Inflammatory macrophage treated with lipopolysaccharide for 1 hour (primary cell): ENCODE measurements at places on chromosomes 3 and 15.
A peak's percentile ranks its signal among the peaks of the same experiment; 100 is the strongest.

DNA sequence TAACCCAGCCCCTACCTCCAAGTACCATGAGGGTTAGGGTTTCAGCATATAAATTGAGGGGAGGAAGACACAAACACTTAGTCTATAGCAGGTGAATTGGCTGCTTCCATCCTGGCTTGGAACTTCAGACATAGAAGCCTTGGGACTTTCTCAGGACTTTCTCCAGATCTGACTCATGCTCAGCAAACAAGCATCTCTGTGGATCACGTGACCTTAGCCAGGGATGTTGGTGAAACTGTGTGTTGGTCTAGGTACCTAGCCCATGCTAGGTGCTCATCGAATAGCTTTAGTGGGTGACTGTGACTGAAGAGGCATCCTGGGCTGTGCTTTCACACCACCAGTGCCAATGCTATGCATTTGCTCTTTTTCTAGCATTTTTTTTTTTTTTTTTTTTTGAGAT is 58.9 kb downstream of the CD47 start:
- peak; percentile 37 for DNase-seq

GRCh38 chr3:54191220-54191619 is 68.9 kb downstream of the CACNA2D3 start:
- DNase-seq, result no peak

- DNase-seq, result no peak
Measured at GRCh38 chr3:138282836-138283235, 46.8 kb downstream of the NME9 start.

- DNase-seq, result no peak
Measured at GRCh38 chr3:43248185-43248583, 38.2 kb upstream of the SNRK start.

- no peak for DNase-seq
Measured at GRCh38 chr15:74735305-74735704, 10.0 kb upstream of the CYP1A1 start.

DNA sequence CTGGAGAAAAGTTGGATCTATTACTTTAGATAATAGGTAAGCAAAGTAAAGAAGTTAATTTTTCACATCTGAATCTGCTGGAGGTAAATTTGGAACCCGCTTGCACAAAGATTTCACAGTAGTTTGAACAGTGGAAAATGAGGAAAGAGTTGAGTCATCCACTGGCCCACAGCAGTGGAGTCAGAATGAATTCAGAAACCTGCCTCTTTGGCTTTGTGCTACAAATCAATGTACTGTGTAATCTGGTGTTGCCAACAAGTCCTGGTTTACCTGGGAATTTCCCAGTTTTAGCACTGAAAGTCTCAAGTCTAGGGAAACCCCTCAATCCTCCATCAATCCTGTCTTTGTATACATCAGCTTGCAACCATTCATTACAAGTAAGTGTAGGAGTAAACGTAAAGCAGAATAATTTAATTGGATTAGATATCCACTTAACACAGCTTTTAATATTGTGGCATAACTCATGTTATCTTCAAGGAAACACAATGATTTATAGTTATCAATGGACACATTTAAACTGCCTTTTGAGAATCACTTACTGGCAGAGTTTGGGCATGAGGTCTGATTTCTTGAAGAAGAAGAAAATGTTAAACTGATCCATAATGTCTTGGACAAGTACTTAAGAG is 100.6 kb downstream of the DCLK3 start:
- peak; percentile 9 for DNase-seq

DNA sequence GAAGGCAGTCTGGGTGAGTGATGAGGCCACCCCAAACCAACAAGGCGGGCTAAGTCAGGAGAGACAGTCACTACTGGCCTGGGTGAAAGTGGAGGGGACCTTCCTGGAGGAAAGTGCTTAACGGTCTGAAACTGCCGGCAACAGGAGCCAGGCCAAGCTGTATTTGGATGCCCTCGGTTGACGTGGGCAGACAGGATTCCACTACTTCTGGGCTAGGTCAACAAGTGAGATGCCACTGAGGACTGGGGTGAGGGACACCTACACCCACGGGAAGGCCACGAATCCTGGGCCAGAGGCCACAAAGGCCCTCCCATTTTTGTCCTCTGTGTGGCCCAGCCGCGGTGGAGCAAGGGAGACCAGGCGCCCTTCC is 12.3 kb downstream of the SPTBN5 start:
- no peak for DNase-seq

GRCh38 chr3:191360620-191361019 is 30.3 kb upstream of the UTS2B start:
- DNase-seq, result no peak

DNA sequence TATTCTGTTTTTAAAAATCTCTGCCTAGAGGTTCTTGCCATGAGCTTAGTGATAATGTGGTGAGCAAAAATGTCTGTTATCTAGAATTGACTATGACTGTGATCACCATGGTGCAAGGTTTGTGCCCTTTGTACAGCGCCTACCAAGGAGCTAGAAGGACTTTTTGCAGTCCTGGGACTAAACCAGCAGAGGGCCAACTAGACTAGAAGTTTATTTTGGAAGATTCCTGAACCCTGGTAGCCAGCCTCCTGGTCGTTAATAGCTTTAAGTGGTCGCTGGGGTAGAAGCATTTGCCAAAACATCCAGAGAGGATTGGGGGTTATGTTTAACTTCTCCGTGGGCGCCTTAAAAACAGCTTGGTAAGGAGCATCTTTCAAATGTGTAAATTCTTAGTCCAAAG is 7.8 kb downstream of the SCG5 start:
- peak; percentile 2 for DNase-seq

- DNase-seq, result no peak
Measured at GRCh38 chr3:177764377-177764912, 567.2 kb upstream of the TBL1XR1 start.

GRCh38 chr3:125187599-125187910 is 25.0 kb downstream of the SLC12A8 start:
- DNase-seq, result no peak

- no peak for DNase-seq
Measured at GRCh38 chr3:36714343-36715086, 49.8 kb downstream of the DCLK3 start.

- no peak for DNase-seq
Measured at GRCh38 chr3:11394392-11394791, 122.2 kb downstream of the ATG7 start.

- no peak for DNase-seq
Measured at GRCh38 chr3:56725175-56725574, 42.1 kb upstream of the TASOR start.

- DNase-seq, result no peak
Measured at GRCh38 chr15:38533926-38534325, 30.7 kb downstream of the RASGRP1 start.

DNA sequence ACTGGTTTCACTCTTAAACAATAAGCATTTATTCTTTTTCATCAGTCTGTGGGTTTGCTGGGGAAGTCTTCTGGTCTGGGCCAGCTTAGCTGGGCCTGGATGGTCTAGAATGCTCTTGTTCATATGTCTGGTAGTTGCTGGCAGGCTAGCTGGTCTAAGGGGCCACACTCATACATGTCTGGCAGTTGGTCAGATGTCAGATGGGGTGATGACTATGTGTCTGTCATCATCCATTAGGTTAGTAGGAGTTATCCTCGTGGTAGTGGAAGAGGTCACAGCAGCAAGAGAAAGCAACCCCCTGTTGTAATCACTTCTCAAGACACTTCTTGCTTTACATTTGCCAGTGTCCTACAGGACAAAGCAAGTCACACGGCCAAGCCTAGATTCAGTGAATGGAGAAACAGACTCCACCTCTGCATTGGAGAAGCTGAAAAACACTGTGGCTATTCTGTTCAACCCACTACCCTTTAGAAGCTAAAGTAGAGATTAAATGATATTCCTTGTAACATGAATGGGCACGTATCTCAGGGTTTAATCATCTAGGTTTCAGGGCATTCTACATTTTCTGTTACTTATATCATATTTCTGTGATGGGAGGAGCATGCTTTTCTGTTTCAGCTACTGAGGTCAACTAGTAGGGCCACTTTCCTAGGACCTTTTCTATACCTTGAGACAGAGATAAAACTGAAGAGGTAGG is 5.5 kb upstream of the ARID3B start:
- peak; percentile 72 for DNase-seq

DNA sequence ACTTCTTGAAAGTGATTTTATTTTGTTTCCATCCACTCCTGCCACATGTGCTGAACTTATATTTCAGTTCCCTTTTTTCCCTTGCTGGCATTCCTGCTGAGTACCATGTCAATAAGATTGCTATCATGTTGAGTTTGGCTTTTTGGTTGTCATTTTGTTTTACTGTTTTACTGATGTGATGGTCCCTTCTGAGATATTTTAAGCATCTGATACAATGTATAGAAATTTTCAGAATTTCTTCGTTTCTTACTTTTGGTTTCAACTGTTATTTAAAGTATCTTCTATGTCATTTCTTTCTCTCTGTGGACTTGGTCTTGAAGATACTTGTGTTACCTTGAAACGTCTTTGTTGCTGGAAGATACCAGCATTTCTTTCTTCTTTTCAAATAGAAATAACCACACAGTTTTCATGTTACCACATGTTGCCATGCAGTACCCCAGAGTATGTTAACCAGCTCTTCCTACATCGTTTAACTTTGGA is 14.1 kb downstream of the SIDT1 start:
- DNase-seq, result no peak

- DNase-seq, result no peak
Measured at GRCh38 chr3:26989037-26989436, 366.5 kb downstream of the LRRC3B start.

GRCh38 chr3:116939091-116939490 is 229.5 kb downstream of the TUSC7 start:
- DNase-seq, result no peak

DNA sequence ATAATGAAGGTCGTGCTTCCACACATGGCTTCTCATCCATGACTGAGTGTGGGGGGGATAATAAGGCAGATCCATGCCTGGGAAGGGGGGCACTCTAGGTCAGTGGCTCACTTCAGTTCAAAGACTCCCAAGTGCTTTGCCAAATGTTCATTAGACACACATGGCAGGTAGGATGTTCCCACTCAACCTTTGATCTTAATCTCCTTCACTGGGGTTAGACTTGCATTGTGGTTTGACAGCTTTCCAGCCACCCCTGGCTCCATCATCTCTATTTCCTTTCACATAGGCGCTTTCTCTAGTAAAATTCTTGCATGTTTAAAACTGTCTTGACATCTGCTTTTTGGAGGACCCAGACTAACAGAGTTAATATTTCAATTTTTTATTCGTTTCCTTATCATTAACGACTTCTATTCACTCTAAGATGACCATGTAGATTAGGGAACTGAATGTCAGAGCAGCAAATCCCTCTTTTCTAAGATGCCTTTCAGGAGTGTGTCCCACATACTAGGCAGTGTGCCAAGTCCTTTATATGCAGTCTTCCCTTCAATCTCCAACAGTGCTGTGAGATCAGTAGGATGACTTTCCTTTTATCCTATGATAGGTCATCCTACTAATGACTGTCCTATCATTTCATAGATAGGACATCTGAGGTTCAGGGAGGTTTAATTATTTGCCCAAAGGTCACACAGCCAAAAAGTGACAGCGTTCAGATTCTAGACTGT is 57.9 kb downstream of the BTD start:
- no peak for DNase-seq

DNA sequence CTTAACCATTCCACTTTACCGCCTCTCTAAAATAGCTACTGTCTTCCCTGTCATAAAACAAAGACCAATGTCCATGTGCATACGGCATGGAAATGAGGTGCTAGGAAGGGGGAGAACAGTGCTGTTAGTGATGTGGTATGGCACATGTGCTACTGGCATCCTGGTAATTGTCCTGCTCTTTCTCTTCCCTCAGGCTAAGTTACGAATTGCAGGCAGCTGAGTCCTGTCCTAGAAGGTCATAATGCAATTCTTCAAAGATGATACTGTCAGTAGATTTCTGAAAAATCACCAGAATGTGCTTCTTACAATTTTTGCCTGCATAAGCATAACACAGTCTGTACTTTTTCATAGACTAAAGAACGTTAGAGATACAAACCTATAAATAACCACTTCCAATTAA is 216.8 kb downstream of the RSL24D1 start:
- DNase-seq, result no peak

DNA sequence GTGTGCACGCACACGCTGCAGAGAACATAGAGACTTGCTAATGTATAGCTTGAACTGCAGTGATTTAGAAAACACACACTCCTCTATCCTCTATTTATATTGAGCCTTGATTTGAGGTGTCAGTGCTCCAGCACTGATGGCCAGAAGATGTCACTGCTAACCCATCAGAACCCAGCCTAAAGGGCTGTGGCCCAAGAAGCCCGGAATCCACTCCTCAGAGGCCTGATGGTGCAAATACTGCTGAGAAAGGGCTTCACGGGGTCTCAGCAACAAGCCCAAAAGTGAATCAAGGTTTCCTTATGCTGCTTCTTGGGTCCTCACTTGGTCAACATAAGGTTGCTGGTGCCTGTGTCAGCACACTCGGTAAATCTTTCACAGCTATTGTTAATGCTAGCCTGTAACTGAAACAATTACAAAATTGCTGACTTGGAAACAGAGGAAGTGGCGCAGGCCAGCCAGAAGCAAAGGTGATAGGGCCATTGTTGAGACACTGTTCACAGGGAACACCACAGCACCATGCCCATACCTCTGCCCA is 60.3 kb downstream of the HEG1 start:
- DNase-seq, result peak; percentile 36

DNA sequence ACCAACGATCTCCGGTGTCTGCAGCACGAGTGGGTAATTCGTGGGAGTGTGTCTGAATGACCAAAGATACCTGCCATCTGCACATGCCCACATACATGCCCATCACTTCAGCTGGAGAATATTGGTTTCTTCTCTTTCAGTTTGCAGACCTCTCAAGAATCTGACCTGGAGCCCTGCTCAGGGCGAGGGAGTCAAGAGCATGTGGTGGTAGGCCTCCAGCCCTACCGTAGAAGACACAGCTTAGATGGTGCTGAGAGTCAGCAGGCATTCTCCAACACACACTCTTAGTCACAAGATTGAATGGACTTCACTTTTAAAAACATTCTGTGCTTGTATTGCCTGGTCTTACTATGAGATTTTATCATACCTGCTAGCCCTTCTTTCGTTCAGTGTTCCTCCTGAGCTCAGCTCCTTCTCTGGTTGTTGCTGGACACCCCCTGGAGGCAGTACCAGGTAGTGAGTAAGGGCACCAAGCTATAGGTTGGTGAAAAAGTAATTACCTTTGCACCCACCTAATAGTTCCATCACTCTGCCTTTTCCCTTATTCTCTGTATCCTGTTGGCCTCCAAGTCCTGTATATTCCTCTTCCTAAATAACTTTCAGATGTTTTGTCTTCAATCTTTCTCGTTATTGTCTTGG is 252.0 kb downstream of the CACNA2D3 start:
- no peak for DNase-seq

DNA sequence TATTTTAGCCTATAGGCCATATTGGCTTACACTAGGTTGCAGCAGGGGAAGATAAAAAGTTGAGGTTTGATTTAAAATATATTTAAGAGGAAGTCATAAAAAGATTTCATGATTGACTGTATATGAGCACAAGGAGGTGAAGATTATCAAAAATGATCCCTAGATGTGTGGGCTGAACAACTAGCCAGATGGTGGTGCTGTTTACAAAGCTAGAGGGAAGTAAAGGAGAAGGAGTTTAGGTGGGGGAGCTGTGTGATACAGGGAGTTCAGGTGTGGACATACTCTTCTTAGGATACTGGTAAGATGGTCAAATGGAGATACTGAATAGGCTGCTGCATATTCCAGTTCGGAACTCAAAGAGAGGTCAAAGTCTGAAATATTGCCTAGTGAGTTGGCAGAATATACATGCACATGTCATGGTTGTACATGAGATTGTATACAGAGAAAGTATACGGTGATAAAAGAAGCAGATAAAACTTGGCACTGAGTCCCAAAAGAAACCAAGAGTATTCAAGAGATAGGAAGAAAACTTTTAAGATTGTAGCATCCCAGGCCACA is 727.8 kb downstream of the NLGN1 start:
- no peak for DNase-seq
